ENCODE measurements at places on chromosomes 1 and 21.

- no peak for DNase-seq
Observed at GRCh38 chr1:69834336-69834735, 266.6 kb downstream of the LRRC7 start.

- no peak for DNase-seq
Observed at GRCh38 chr1:220274251-220274855, 2.1 kb upstream of the RAB3GAP2 start.

GRCh38 chr1:220770245-220770913 is 16.3 kb upstream of the MTARC1 start:
- no peak for DNase-seq

- DNase-seq, result no peak
Observed at GRCh38 chr1:80036690-80037432, 1030.3 kb upstream of the ADGRL4 start.

- no peak for DNase-seq
Observed at GRCh38 chr1:47906527-47907176, 90.5 kb downstream of the TRABD2B start.

- DNase-seq, result no peak
Observed at GRCh38 chr1:87299661-87300060, 29.0 kb upstream of the LMO4 start.

DNA sequence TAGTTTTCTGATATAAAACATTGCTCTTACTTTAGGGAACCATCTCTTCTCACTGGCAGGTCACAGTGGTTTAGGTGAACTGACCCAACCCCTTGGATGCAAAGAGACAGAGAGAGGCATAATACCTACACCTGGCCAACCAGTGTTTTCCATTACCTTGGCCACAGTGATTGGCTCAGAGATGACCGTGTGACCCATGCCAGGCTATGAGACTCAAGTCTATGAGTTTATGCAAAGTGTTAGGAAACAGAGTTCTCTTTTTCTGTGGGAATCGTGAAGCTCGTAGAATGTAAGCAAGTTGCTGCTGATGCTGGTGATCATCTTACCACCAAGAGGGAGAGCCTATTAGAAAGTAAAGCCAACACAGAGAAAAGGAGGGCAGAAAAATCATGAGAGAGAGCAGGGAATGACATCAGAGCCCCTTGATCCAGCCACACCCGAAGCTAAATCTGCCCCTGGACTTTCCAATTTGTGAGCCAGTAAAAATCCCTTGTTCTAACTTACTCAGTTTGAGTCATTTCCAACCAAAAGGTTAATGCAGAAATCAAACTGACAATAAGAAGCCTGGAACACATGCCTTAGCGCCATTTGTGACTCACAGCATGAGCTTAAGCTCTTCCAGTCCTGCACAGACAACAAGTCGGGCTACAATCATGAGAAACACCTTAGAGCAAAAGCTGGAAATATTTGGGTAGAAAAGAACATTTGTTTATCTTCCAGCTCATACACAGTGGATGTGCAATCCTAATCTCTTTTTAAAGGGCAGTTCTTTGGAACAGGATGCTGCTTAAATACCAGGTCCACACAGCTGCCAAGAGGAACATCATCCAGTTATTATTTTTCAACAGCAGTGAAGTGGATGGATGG is 81.3 kb upstream of the KAZN start:
- DNase-seq, result no peak

- no peak for DNase-seq
Observed at GRCh38 chr1:8157765-8158164, 131.7 kb upstream of the ERRFI1 start.

- no peak for DNase-seq
Observed at GRCh38 chr1:182995894-182996293, 27.3 kb upstream of the LAMC1 start.

GRCh38 chr1:66360285-66360724 is 173.6 kb upstream of the SGIP1 start:
- DNase-seq, result no peak

- no peak for DNase-seq
Observed at GRCh38 chr1:11000526-11000925, 11.9 kb upstream of the TARDBP start.

GRCh38 chr1:108141621-108142020 is 58.5 kb downstream of the SLC25A24 start:
- no peak for DNase-seq

- no peak for DNase-seq
Observed at GRCh38 chr21:31408301-31409088, 64.4 kb upstream of the TIAM1 start.

DNA sequence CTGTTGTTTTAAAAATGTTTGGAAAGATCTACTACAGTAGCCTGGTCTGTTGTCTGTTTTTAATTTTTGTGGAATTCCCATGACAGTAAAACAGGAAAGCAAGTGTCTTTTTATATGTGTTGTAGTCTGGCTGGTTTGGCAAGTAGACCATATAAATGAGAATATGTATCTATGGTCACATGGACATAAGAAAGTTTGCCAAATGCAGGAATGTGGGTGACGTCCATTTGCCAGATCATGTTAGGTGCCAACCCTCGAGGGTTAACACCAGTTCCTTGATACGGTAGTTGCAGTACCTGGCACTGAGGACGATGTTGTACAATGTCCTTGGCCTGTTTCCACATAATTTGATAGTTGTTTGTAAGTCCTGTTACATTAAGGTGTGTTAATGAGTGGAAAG is 6.2 kb downstream of the DAP3 start:
- DNase-seq, result no peak

- peak; percentile 38 for DNase-seq
Observed at GRCh38 chr1:53811414-53811851, 26.7 kb downstream of the NDC1 start.

- DNase-seq, result peak; percentile 93
Observed at GRCh38 chr1:167819849-167820683, 93.9 kb downstream of the ADCY10 start.

- no peak for DNase-seq
Observed at GRCh38 chr1:118339400-118340124, 154.5 kb upstream of the SPAG17 start.

DNA sequence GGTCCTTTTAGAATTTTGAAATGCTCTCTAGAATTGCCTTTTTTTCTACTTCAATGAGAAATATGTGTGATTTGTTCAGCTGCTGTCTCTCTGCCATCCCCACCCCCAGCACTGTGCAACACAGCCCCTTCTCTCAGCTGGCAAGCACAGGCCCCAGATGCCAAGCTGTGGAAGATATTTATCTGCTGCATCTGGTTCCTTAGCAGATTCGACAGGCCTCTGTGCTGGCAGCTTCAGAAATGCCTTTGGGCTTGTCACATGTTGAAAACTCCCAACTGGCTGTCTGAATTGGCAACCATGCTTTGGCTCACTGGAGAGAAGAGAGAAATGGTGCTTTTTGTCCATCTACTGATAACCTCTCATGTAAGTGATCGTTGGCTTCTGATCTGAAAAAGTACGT is 206.7 kb upstream of the C1orf87 start:
- DNase-seq, result no peak

DNA sequence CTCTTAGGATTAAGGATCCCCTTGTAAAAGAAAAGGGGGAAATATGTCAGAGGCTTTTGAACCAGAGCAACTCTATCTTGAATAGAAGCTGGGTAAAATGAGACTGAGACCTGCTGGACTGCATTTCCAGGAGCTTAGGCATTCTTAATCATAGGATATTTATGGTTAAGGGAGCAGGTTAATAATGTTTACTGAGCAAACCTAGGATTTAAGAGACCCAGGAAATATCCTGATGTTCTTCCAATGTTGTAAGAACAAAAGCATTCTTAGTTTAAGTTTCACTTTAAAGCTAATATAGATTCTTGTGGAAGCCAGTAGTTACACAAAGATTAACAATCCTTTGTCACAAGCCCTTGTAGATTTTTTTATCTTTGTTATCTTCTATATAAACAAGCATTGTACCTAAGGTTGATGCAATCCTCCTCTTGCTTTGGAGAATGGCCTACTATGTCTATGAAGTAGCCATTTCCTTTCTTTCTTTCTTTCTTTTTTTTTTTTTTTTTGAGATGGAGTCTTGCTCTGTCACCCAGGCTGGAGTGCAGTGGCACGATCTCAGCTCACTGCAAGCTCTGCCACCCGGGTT is 570.2 kb upstream of the BEND5 start:
- DNase-seq, result no peak

- no peak for DNase-seq
Observed at GRCh38 chr1:239388159-239388485, 1.8 kb downstream of the CHRM3 start.

Measured in K562 (cell line).